ENCODE measurements at places on chromosomes 2 and 18. TPM values are rescaled to one million over a fixed set of nuclear protein-coding genes. Genes with fewer than 3 reads are reported as not detected.

The LRP2 gene
- total RNA-seq: not detected

DNA sequence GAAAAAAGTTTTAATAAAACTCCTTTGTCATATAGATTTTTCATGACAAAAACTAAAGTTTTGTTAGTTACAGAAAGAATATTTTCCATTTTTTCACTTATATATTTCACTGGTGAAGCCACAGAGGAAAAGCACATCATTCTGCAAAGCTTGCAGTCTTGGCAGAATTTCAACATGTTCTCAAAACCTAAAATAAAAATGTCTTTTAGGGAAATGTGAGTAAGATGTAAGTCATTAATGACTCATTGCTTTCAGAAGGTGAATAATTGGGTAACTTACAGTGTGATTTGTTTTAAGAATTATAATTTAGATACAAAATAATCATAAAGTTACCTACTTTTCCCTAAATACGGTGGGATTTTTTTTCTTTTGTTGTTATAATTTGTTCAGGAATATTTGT lies 43.4 kb upstream of the TNFRSF11A start:
- no peak for DNase-seq

DNA sequence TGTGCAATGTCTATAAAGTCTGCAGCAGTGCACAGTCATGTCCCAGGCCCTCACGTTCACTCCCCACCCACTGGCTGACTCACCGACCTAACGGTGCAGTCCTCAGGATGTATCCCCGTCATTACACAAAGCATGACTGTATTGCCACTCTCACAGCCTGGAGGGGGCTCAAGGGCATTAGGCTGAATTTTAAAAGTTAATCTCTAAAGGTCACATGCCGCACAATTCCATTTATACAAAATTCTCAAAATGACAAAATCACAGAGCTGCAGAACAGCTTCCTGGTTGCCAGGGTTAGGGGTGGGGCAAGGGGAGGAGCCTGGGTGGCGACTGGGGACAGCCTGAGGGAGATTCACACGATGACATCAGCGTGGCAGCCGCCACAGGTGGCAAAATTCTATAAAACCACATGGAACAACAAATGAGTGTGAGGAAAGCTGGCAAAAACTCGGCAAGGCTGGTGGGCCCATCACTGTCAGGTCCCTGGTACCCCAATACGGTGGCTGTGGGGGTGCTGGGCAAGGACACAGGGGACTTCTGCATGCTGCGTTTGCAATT lies 97.6 kb downstream of the NDUFA10 start:
- DNase-seq: peak; percentile 48

DNA sequence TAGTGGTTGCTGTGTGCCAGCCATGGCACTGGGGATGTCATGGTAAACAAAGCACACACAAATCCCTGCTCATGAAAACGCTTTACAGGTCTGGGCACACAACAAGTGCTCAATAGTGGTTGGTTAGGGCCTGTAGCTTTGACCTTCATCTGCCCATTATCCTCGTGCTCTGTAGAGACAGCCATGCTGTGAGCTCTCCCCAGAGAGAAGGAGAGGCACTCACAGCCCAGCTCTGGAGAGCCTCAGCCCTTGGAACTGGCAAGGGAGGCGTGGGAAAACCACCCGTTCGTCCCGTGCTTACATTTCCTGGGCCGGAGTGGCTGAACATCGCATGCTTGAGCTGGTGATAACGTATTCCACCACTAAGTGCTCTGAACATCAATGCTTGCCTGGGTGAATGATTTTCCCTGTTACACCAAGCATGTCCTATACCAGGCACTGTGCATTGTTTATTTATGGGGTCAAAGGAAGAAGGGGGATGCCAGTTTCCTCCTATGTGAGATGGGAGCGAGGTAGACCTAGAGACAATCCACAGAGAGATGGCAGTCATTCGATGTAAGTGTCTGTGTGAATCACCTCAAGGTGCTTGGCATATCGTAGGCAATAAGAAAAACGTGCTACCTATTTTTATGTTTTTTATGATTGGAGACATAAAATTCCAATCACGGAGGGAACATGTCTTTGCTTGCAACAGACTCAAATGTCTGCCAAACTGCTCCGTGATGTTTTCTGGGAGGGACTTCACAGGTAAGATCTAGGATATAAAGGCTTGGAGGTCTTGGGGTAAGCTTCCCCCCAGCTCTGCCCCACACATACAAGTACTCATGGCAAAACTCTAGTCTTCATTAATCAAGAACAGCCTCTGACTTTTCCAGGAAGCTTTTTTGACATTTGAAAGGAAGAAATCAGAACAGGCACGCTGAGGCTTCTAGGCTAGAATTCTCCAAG lies 75.5 kb downstream of the DDX1 start:
- no peak for DNase-seq

- DNase-seq: no peak
Measured at GRCh38 chr2:219782737-219783348, 155.4 kb downstream of the SLC4A3 start.

DNA sequence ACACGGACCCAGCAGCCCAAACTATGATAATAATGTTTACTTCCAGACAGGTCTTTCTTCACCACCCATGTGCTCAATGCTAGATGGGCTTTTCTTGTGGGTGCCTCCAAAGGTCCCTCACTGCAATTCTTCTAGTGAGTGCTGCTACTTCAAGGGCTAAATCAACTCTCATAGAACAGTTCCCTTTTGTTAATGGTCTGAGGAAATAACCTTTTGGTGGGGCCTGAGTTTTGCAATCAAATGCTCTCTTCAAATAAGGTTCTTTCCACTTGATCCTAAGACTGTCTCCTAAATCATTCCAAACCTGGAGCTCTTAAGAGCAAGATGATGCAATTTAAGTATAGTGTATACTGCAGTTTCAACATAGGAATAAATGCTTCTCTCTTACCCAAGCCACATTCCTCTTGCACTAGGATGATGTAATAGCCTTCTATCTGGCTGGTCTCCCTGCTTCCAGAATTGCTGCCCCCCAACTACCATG lies 6.0 kb downstream of the NEMP2 start:
- no peak for DNase-seq

The LIMS4 gene
- total RNA-seq: 1.4 TPM

GRCh38 chr2:2567776-2568175 lies 236.7 kb upstream of the MYT1L start:
- DNase-seq: no peak

DNA sequence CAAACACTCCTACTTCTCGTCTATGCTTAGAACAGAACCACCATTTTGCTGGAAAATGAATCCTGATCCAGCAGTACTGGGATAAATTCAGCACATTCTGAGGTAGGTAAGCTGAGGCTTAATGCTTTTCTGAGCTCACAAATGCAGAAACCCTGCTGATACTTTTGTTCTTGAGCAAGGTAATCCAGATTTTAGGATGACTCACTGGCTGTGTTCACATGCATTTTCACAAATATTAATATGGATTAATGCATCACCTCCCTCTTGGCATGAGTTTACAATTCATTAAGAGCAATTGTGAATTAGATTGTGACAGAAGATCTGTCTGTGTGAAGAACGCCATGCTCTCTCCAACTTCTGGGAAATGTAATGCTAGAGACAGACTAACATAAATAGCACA lies 42.2 kb downstream of the RAD51AP2 start:
- no peak for DNase-seq

DNA sequence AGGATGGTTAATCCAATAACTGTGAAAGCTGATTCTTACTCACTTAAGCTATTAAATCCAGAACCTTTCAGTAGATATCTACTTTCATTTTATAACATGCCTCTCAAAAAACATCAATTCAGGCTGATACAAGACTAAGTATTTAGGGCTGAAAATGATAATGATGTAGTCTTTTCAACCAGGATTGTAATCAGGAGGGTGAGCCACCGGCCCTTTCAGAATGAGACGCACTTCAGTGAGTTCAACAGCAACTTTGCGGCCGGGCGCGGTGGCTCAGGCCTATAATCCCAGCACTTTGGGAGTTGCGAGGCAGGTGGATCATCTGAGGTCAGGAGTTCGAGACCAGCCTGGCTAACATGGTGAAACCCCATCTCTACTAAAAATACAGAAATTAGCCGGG lies 30.4 kb downstream of the RBMS1 start:
- DNase-seq: no peak

The LYG1 gene
- not detected for total RNA-seq

All from mucosa of descending colon (tissue), 3 donors.